ENCODE measurements at places on chromosomes 5 and 9.

- DNase-seq = no peak
Observed at GRCh38 chr5:135930029-135930948, 24.5 kb downstream of the LECT2 start.

DNA sequence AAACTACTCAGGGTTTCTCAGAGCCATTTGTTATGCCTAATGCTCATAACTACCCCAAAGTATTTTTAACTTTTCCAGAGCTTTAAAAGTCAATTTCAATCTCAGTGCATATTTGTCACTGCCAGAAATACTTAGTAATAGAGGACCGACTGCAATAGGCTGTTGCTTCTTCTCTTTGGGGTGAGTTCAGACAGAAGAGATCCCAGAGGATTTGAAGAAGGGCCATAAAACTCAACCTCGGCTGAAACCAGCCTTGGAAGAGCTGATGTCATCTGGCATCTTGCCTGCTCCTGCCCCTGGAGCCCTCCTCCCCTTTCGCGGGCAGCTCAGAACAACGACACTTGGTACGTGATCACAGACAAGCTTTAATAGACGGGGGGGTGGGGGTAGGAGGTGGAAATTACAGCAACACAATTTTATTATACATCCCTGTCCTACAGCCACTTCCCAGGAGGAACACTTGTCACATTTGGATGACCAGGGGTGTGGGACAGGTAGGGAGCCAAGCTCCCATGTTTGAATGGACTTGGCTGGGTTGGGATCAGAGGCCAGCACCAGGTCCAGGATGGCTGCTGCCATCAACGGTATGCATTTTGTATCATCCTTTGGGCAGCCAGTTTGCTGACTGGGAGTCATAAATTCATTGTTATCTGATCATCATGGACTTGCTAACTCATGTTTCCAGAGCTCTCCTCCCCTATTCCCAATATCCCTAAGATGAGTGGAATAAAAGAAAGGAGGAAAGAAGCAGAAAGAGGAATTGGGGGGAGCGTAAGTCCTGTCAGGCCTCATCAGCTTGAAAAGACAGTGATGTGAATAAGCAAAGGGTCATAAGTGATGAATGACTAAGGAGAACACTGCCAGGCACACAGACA, 186.6 kb upstream of the PANK3 start:
- peak; percentile 39 for DNase-seq

DNA sequence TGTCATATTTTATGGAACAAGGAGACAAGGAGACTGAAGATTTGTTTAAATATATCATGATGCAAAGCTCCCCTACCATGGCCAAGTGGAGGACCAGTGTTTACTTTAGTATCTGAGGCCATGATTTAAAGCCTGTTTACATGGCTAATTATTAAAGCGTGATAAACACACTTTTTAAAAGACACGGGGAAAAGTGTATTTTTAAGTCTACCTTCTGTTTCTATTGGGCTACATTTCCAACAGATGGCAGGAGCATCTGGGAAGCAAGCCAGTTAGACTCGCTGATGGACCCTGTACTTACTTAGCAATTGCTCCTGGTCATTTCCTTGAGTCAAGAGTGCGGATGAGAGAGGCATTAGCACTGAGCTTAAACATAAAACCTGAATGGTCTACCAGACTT, 480.3 kb upstream of the SEMA6A start:
- DNase-seq = no peak

DNA sequence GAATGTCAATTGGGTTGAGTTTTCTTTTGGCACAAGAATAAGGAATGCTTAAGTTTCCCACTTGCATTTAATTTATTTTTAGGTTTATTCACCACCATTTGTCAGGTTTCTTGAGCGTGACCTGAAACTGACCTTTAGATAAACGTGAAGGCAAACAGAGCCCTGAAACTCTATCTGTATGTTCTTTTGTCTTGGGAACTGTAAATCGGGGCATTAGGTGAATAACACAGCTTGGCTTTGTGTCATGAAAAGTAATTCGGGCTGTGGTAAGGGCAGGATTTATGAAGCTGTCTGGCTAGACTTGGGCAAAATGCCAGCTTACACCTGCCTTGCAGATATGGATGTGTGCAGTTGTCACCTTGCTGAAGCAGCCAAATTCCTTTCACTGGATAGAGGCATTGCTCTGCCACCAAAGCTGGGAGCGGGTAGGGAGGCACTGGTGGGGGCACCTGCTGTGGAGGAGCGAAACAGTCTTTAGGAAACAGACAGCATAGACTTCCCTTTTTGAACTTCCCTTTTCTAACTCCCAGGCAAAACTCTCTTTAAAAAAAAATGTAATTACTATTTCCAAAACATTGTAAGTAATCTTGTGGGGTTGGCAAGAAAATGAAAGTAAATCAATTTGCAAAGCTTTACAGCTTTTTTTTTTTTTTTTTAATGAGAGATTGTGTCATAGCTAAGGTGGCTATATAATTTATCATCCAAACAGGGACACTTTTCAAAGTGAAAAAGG, 545.2 kb downstream of the CSNK1G3 start:
- no peak for DNase-seq

DNA sequence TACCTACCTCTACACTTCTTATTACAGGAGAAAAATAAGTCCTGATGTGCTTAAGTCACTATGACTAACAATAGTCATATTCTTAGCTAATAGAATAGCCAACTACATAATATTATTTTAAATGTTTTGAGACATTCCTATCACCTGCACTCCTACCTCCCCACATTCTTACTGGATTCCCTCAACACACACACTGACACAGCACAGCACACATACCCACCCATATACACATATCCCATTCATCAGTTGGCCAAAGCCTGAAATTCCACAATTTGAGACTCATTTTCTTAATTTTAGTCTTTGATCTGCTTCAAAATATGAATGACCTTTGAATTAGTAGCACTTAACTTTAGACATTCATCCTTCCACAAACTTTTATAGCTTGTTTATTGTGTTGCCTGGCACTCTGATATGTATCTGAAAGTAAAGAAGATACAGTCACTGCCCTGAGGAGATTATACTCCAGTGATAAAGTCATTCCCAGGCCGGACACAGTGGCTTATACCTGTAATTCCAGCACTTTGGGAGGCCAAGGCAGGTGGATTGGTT, 168.3 kb upstream of the RASA1 start:
- no peak for DNase-seq

- no peak for DNase-seq
Observed at GRCh38 chr9:8655071-8655470, 855.5 kb upstream of the DMAC1 start.

DNA sequence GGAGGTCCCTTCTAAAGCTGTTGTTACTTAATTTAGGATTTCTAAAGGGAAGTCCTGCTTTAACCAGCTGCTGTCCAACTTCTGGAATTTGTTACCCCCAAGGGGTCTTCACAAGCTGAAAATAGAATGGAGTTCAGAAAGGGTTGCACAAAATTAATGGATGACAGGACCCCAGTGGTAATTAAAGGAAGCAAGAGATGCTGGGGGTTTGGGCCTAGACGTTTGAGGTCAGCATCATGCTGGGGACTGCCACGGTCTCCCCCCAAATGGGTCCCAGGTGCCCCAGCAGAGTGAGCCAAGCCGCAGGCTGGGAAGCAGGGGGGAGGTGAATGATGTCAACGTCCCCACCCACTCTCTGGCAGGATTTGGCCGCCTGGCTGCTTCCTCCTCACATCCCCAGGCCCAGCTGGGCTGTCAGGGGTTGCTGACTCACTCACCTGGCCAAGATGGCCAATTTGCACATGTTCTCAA, 97.5 kb upstream of the ARAP3 start:
- no peak for DNase-seq

GRCh38 chr9:136710543-136710942, 1.8 kb upstream of the DIPK1B start:
- no peak for DNase-seq

DNA sequence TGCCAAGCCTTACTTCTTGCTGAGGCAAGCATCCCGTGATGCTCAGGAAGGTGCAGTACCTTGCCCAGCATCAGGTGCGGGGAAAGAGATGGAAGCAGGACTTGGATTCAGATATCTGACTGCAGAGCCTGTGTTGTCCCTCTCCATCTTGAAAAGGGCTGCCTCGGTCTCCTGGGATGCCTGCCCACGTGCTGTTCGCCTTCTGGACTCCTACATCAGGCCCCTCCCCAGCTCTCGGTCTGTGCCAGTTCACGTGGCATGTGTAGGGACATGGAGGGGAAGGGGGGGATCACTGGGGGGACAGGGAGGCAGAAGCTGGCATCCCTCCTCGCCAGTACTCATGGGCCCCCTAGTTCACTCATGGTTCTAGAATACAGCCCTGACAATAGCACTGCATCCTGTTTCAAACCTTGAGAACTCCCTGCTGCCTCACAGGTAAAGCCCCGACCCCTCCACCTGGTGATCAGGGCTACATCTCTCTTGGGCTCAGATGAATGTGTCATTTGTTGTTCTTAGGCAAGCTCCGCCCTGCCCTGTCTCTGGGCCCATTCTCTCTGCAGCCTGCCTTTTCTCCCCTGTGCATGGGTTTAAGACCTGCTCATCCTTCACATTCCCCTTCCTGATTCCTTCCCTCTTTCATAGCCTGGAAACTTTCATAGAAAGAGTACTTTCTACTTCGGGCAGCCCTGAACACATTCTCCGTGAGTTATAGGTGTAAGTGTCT, 38.9 kb upstream of the SLC25A51 start:
- DNase-seq = no peak

GRCh38 chr5:62206150-62206829, 99.7 kb upstream of the KIF2A start:
- DNase-seq = no peak

DNA sequence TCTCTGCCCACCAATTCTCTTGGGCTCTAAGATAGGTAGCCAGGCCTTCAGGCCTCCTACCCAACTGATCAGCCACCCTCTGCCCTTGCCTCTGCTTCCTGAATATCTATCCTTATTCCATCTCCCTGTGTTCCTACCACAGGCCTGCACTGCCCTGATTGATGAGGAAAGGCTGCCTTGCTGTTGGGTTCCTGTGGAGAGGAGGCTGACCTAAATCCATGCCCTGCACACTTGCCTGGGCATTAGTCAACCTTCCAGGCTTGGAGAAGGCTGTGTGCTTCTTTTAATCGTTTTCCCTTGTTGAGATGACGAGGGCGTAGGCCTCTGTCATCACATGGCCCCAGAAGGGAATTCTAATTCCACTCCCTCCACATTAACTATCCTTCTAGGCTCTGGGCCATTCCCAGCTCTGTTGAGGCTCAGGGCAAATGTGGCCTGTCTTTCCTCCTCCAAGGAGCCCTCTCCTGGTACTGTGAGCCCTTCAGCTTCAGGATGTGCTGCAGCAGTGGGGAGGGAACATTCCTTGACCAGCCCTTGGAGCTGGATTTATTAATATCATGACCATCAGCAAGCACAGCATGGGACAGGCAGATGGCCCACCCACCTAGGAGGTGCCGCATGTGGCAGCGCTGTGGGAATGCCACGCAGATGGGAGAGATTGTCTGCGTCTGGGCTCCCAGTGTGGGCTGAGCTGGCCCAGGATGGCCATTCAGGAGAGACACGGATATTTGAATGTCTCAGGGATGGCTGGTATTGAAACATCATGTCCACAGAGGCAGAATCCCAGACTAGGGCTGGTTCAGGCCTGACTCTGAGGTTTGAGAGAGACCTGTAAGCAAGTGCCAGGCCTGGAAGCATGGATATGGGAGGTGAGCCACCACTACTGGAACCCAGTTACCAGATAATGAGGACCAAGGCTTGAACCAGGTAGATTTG, 40.9 kb downstream of the ANGPTL2 start:
- no peak for DNase-seq

- no peak for DNase-seq
Observed at GRCh38 chr9:19624519-19624918, 164.3 kb downstream of the SLC24A2 start.

GRCh38 chr5:131225282-131225974, 38.4 kb upstream of the CDC42SE2 start:
- DNase-seq = no peak

DNA sequence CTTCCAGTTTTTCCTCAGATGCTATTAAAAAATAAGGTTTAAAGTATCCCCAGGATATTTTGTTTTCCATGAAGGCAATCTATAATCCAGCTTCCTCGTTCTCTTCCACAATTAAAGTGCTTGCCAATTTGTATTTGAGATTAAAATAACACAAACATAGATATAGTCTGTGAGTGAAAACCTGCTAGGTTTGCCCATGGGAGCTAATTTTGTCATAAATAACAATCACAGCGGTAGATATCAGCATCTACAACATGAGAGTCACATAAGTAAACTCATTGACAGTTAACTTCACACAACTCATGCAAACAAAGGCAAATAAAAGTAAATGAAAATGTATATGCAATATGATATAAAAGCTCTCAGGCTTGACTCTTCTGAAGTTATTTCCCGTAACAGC, 29.2 kb upstream of the RASGRF2 start:
- DNase-seq = no peak

DNA sequence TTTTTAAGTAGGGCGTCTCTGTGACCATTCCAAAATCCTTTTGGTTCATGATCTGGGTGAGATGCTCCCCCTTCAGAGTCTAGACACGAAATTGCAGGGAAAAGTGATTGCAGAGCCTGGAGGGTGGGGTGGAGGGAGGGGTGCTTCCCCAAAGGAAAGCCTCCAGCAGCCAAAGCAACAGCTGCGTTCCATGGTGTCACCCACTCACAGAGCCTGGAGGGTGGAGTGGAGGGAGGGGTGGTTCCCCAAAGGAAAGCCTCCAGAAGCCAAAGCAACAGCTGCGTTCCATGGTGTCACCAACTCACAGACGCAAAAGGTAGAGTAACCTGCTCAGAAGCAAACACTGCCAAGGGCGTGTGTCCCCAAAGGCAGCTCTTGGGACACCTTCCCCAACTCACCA, 22.6 kb downstream of the SLC6A18 start:
- DNase-seq = no peak

- no peak for DNase-seq
Observed at GRCh38 chr5:54146916-54147315, 163.5 kb downstream of the ARL15 start.

DNA sequence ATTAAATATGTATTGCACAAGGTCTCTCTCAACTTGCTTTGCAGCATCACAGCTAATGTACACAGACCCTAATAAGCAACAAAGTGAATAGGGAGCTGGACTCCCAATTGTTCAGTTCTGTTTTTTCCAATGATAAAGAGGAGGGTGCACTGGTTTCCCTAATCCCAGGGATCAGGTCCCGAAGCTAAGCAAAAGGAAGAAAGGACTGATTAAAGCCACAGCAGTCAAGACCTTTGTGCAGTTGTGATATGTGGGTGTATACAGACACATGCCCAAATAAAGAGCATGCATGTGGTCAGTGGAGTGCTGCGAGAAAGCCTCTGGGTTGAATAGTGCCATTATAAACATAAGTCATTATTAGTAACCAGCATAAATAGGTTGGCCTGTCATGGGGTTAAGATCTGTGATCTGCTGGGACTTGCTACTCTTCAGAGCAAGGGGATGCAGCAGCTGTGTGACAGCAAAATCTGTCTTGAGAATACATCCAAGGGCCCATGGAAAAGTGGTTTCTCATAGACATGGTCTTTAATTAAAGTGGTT, 1863.1 kb upstream of the WWC1 start:
- DNase-seq = no peak

- no peak for DNase-seq
Observed at GRCh38 chr5:98604301-98604700, 169.2 kb upstream of the RGMB start.

Data from frontal cortex (tissue), 4 donors.